Activated CD4-positive, alpha-beta memory T cell treated with anti-CD3 and anti-CD28 coated beads, Interleukin-2, amount 10 ng/mL, durations not matched to agents 7 days and 5 days (primary cell): ENCODE measurements at places on chromosomes 3 and 15. TPM values are rescaled to one million over a fixed set of nuclear protein-coding genes. Genes with fewer than 3 reads are reported as not detected.

GRCh38 chr3:83843716-83844115, 1115.1 kb upstream of the CADM2 start:
- H3K27me3 ChIP-seq, result no peaks in the 10 kb centered on the region
- H3K4me3 ChIP-seq, result no peak overlapping the region
- H3K36me3 ChIP-seq, result no peaks in the 10 kb centered on the region
- no peak for DNase-seq

GRCh38 chr15:28456476-28457395, 76.0 kb downstream of the GOLGA8G start:
- H3K36me3 ChIP-seq, result no peaks in the 10 kb centered on the region
- H3K4me1 ChIP-seq, result no peaks in the 10 kb centered on the region
- no peak overlapping the region for H3K27ac ChIP-seq

Gene CCDC191
- 2.6 TPM for total RNA-seq

GRCh38 chr3:69494185-69494584, 108.3 kb upstream of the FRMD4B start:
- H3K36me3 ChIP-seq, result no peaks in the 10 kb centered on the region
- no peak for DNase-seq
- peaks cover 3% of the 10 kb centered on the region for H3K27me3 ChIP-seq
- no peak overlapping the region for H3K27ac ChIP-seq

Gene LRRN1
- total RNA-seq, result 0.10 TPM
